ENCODE measurements at places on chromosomes 12 and 14.

DNA sequence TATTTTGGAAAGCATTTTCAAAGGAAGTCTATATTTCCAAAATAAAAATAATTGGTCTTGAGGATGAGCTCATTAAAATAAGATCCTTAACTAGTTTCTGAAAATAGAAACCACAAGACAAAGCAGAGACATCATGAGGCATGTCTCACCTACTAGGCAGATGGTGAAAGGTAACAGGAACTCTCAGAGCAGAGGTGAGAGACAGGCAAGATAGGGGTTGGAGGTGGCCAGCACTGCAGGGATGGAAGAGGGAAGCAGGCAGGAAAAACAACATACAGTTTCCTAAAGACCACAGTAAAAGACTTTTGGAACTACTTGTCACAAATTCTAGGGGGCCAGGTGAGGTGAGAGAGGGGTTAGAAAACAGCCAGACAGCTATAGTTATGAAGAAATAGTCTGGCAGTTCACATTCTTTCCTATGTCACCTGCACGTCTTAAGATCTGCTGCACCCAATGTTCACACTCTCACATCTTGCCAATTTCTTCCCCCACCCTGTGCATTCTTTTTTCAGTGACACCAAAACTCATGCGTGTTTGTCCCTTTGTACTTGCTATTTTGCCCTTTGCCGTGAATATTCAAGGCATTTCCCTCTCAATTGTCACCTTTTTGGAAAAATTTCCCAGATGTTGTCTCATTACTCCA, 341.7 kb upstream of the KITLG start:
- DNase-seq = no peak

- peak; percentile 61 for DNase-seq
These were observed 8.1 kb downstream of the CIT start for GRCh38 chr12:119868992-119869391.

DNA sequence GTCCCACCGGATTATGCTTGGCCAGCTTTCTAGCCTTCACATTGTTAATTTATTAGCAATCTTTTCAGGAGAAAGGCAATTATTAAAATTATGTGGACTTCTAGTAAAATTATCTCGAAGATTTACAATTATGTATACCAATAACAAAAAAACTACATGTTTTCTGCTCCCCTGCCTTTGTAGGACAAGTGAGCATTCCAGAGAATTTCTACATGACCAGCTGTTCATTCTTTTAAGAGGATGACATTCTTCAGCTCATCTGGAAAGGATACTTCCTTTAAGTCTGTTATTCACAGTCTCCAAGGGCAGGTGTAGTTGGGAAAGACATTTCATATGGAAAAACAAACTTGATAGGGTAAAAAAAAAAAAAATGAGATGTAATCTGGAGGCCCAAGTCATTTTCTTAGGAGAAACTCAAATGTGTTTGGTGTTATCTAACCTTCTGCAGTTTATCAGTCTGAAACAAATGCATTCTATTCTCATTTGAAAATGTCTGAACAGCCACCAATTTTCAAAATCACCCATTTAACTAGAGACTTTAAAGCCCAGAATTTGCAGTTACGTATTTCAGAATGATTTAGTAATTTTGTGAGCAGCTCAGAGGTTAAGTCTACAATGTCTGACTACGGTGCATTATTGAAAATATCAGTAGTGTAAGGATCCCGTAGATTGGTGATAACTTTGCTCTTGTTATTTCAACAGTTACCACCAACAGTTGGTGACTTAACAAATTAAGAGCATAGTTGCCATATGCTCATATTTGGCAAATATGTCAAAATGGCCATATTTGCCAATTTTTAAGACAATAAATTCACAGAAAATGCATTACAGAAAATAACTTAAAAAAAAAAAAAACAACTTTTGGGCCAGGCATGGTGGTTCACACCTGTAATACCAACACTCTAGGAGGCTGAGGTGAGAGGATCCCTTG, 1.8 kb upstream of the PHLDA1 start:
- peak; percentile 61 for DNase-seq

DNA sequence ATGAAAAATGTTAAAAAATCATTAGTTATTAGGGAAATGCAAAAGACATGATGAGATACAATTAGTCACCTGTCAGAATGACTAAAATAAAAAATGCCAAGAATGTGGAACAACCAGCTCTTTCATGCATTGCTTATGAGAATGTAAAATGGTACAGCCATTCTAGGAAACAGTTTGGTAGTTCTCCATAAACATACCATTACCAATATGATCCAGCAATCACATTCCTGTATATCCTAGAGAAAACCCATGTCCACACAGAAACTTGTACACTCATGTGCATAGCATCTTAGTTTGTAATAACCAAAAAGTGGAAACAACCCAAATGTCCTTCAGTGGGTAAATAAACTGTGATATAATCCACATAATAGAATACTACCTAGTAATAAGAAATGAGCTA, 245.7 kb downstream of the FUT8 start:
- peak; percentile 12 for DNase-seq

GRCh38 chr12:95922231-95922630, 20.2 kb downstream of the CCDC38 start:
- no peak for DNase-seq

GRCh38 chr12:51270951-51271518, 820 bp upstream of the SMAGP start:
- DNase-seq = peak; percentile 74

DNA sequence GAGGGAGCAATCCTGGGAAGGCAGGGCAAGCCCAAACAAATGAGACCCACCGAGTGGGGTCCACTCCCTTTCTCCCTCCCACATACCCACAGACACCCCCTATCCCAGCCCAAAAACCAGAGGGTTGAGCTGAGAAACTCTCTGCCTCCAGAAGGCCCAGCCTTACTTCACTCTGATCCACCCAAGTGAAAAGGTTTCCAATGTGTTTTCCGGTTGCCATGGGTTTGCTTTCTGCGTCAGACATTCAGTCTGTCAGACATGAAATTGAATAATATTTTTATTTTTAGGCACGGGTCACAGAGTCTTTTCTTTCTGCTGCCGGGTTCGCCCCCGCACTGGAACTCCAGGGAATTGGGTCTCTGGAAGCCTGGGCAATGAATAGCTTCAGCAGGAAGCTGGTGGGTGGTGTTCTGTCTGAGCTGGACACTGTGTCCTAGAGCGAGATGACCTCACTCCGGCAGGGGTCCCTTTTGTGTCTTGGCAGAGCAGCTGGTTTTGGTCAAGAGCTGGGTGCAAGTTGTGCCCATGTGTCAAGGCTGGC, 69.8 kb upstream of the CLMN start:
- DNase-seq = peak; percentile 40

DNA sequence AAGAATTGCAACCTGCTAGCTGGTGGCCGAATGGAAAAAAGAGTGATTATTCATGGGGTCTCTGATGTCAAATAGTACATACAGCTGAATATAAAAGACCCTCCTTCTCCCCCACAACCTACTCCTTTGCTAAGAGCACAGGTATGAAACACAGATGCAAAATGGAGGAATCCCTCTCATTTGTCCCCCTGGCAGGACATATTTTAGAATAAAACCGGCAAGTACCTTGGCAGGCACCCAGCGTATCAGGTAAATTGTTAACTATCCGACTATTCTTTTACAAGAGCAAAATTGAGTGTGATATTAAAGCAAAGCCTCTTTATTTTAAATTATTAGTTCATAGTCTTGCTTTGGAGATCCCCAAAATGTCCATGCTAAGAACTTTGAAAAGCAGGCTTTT, 73.7 kb upstream of the USP44 start:
- DNase-seq = no peak

DNA sequence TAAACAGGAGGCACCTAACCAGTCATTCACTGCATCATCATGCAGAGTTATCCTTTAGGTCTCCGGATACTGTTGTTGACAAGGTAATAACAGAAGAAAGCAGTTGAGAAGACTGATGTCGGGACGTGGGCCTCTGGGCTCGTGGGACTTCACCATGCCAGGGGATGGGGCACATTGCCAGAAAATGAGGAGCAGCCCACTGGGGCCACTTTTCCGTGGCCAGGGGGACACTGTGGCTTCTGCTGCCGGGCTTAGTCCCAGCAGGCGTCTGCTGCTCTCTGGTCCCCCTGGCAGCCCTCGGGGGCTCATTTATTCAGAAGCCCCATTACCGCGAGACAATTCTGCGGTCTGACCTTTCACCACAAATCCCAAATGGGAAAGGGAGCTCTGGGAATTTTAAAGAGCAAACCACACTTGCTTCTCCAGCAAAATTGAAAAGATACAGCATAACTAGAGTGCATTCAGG, 201.2 kb downstream of the DAD1 start:
- DNase-seq = no peak

DNA sequence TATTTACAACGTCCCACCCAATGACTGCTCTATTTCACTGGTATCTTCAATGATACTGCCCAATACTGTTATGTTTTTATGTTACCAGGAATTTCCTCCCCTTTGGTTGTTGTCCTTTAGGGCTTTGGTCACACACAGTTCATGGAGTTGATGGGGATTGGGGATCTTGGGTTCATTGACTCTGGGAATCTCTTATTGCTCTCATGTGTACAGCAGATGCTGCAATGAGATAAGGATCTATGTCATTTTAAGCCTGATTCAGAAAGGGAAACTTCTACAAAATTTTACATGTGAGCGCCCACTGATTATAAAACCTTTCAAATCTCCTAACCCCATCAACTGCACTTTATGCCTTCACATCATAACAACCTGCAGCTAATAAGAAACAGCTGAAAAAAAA, 67.2 kb downstream of the FAR2 start:
- no peak for DNase-seq

- no peak for DNase-seq
These were observed 759.0 kb downstream of the AACS start for GRCh38 chr12:125824276-125824675.

GRCh38 chr12:110023059-110023980, 24.1 kb downstream of the ANKRD13A start:
- DNase-seq = peak; percentile 75
